Adrenal gland (tissue), 19 donors: ENCODE measurements at places on chromosomes 5 and 9. TPM values are rescaled to one million over a fixed set of nuclear protein-coding genes. Genes with fewer than 3 reads are reported as not detected.

Gene PTTG1
- 6.5 TPM for total RNA-seq

DNA sequence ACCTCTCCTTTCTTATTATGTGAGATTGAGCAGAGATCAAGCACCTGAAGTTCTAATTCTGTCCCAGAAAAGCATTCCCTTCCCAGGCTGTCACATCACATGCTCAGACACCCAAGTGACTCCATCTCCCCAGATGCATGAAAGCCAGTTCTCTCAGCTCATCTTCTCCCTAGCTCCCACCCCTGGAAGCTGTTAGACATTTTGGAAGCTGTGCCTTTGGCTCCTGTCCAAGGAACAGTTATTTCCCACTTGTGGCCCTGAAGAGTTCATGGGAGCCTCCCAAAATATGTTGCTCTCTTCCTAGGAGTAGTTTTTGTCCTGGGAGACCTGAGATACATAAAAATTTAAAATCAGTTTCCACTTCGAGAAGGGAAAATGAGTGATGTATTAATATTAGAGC is 161.4 kb upstream of the GAS1 start:
- DNase-seq, result no peak

Gene IFNA13
- total RNA-seq, result not detected

GRCh38 chr9:117703537-117703936 is 666 bp upstream of the TLR4 start:
- DNase-seq, result peak; percentile 21

- DNase-seq, result no peak
Measured at GRCh38 chr9:7791394-7791793, 8.2 kb downstream of the DMAC1 start.

DNA sequence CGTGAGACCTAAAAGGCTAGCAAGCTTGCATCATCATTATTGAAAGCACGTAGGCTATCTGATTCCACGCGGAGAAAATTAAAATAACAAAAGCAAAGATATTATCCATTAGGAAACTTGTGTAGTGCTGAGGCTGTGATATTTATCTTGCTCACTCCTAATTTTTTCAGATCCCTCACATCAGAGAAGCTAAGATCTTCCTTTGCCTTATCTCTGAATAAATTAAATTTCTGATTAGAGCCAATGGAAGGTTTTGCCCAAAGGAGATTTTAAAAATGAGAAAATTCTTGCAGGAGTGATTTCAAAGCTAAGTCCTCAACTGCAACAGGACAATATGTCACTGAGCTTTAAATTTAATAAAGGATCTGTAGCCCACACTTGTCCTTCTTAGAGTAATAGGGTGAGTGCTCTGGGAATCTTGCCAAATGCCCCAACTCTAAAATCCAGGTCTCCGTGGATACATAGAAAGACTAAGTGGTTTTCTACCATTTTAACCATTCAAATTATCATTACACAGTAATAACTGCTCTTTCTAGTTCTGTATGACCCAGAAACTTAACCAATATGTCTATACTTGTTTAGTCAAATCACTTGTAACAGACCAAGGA is 295.0 kb downstream of the CAAP1 start:
- DNase-seq, result no peak

Gene OLFML2A
- 5.0 TPM for total RNA-seq

- no peak for DNase-seq
Measured at GRCh38 chr5:60086583-60086982, 193.1 kb upstream of the PDE4D start.

DNA sequence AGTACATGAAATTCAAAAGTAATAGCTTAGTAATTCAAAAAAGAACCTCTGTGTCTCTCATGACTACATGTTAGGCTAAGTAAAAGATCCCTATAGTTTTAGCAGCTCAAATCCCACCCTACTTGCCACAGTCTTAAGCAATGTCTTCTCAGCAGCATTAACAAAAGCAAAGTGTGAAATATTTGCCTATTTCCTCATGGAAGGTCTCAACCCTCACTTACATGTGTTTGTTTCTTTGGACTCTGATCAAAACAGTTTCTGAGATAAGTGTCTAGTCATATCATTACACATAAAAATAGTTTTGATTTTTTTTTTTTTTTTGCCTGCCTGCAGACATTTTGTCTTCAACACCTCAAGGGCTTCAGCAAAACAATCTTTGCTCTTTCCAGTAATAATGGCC is 310.5 kb downstream of the CETN3 start:
- DNase-seq, result no peak

DNA sequence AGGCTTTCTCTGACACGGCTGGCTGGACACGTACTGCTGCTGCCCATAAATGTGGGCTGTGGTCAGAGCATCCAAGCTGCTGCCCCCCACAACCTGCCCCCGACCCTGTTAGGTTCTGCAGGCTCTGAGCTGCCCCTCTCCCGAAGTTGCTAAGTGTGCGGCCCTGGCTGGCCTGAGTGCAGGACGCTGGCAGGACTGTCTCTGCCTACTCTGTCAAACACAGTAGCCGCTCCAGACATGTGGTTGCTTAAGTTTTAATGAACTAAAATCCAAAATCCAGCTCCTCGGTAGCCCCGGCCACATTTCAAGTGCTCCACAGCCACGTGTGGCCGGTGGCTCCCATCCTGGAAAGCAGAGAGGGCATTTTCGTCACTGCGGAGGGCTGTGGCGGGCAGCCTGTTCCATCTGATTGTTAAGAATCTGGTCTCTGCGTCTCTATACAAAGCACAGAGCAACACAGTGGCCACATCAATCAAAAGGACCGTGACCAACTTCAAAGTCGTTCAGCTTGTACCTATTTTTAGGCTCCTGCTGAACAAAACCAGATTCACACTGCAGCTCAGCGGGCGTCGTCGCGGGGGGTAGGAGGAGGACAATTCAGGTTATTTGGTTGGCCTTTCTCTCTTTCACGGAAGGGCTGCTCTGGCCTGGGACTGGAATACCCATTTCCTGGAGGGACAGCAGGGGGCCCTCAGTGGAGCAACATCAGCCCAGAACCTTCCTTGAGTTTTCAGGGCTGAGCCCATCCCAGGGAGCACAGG is 68.9 kb downstream of the PTCH1 start:
- DNase-seq, result no peak

DNA sequence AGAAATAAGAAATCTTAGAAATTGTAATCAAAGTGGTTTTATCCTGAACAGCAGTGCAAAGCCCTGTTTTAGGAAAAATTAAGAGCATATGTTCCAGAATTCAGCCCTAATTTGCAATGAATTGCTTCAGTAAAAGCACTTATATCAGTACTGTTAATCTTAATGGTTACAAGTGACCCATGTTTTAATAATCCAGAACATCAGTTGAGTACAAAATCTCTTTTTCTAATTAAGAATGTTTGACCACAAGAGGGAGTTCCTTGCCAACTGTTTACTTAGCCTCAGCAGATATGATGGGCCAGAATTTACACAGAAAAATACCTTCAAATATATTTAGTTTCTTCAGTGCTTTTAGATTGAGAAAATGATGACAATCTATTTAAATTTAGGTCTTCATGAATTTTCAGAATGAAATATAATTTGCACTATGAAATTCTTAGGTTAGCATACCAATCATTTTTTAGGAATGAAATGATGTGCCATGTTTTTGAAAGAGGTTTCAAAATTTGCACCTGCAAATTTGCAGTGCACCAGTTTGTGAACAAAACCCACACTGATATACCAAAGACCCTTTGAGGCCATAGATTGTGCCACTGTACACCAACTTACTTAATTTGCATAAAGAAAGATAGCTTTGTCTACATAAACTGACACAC is 926.3 kb upstream of the ARRDC3 start:
- no peak for DNase-seq

DNA sequence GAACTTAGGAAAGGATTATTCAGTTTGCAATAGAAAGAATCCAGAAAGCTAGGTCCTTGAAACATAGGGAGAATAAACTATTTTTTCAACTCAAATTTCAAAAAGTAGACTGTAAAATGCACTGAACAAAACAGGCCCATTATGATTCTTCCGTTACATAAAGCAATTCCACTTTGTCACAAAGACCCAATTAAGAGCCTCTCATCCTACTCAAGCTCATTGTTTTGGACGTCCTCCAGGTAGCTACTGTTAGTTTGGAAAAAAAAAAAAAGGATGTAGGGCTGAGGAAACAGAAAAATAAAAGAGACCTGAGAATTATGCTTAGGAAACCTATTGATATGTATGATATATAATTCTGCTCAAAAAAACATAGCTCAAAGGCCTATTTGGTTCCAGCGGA is 74.0 kb downstream of the DIRAS2 start:
- no peak for DNase-seq

Gene MAMDC4
- 1.3 TPM for total RNA-seq

DNA sequence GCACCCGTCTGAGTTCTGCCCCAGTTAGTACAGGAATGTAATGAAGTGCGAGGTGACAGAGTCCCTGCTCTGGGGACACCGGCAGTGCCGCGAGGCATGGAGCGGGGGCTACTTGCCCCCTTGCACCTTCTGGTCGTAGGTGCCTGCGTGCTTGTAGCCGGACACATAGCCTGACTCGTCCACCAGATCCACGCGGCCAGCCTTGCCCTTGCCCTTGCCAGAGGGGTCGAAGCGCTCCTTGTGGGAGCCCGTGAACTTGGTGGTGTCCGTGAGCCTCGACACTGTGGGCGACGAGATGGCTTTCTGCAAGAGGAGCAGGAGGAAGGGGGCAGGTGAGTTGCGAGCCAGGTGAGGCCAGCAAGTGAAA is 28.2 kb downstream of the TPPP start:
- no peak for DNase-seq

Gene CCDC180
- total RNA-seq, result 5.7 TPM

GRCh38 chr5:139501381-139501780 is 18.8 kb upstream of the STING1 start:
- DNase-seq, result no peak

Gene ELOVL7
- 4.3 TPM for total RNA-seq

GRCh38 chr5:124492444-124493224 is 253.8 kb downstream of the ZNF608 start:
- no peak for DNase-seq

Gene STKLD1
- 1.2 TPM for total RNA-seq

Gene PCDHGC5
- total RNA-seq, result 3.8 TPM

DNA sequence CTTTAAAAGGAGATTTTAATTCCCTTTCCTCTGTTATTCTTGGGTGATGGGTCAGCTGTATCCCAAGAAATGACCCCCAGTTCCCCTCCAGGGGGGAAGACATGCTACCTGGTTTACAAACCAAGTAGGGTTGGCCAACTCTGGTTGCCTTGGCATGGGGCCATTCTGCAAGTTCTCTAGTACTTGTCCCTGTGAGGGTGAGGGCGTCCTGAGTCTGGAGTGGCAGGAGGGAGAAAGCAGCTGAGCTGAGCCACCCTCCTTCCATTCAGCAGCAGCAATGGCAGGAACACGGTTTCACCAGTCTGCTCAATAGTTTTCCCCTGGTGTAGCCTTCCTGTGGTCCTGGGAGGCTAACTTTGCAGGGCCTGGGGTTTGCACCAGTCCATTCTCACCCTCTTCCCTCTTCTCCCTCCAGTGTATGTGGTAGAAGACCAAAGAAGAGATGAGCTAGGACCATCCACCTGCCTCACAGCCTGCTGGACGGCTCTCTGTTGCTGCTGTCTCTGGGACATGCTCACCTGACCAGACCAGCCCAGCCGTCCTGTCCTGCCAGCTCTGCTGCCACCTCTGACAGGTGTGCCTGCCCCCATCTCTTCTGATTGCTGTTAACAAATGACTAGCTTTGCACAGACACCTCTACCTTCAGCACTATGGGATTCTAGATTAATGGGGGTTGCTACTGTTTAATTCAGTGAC is 59.9 kb downstream of the PFDN1 start:
- no peak for DNase-seq
